Omental fat pad (tissue), 4 donors: ENCODE measurements at places on chromosomes 7 and 10. TPM values are rescaled to one million over a fixed set of nuclear protein-coding genes. Genes with fewer than 3 reads are reported as not detected.

The CALY gene
- not detected for total RNA-seq

DNA sequence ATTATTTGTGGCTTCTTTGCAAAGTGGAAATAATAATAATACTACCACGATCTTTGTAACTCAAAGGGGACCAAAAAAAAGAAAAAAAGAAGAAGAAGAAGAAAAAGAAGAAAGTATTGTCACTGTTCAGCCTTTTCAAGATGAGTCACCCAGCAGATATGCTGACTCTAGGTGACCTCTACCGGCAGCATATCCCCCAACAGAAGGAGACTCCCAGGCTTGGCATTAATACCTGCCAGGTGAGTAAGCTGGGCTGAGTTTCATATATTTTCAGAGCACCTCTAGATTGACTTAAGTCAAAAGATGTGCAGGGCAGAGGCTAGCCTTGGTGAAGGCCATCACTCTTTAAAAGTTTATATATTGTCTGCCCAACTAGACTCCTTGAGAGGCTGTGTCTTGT is 30.4 kb upstream of the GPR26 start:
- DNase-seq = no peak

- DNase-seq = no peak
Measured at GRCh38 chr7:29995652-29996051, 6.1 kb upstream of the SCRN1 start.

- DNase-seq = no peak
Measured at GRCh38 chr10:117768333-117769042, 225.9 kb downstream of the EMX2 start.

The PDZD7 gene
- total RNA-seq = 0.12 TPM
